NCI-H1694 (cell line): ENCODE measurements at places on chromosomes 11 and 22.

GRCh38 chr11:34707462-34707840 lies 86.6 kb downstream of the EHF start:
- no peak for DNase-seq

- DNase-seq: no peak
Observed at GRCh38 chr11:68714060-68714856, 29.9 kb downstream of the GAL start.

DNA sequence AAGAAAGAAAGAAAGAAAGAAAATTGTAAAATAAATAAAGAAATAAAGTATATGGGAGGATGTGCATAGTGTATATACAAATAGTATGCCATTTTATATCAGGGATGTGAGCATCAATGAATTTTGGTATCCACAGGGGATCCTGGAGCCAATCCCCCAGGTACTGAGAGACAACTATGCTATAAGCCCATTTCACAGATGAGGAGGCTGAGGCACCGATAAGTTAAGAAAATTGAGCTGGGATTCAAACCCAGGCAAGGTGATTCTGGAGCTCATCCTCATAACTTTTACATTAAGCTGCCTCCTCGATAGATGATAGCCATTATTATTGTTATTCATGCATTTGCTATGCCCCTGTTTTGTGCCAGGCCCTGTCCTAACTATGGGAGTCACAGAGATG lies 47.0 kb upstream of the ACCSL start:
- no peak for DNase-seq

DNA sequence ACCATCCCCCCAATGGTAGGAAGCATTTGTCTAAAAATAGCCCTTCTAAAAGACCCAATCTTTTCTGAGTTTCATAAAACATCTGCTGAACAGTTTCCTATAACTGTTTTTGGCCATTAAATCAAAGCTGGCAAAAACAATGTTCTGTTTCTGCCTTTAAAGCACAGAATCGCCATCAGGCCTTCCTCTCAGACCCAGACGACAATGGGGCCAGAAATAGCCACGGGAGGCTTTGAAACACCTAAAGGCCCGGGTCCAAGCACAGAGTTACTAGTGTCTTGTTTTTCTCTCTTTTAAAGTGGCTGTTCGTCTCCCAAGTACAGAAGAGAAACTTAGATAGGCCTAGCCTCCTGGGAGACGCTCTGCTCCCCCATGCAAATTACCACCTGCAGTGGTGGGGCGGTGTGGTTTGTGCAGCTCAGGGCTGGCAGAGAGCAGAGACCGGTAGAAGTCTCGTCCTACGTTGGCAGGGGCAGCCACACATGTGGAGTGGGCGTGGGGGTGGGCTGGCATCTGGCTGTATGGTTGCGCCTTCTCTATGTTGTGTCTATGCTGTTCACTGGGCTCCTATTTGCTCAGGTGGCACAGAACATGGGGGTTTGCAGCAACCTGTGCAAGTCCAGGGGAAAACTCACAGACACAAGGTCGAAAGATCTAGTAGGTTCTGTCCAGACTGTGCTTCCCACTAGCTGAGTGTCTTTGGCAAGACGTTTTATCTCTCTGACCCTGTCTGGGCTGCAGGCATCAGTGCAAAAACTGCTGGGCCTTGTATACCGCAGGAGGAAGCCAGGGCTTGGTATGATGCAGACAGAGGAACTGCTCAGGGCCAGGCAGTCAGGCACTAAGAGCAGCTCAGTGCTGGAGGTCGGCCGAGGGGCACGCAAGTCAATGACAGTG lies 23.6 kb upstream of the ETS1 start:
- DNase-seq: no peak

DNA sequence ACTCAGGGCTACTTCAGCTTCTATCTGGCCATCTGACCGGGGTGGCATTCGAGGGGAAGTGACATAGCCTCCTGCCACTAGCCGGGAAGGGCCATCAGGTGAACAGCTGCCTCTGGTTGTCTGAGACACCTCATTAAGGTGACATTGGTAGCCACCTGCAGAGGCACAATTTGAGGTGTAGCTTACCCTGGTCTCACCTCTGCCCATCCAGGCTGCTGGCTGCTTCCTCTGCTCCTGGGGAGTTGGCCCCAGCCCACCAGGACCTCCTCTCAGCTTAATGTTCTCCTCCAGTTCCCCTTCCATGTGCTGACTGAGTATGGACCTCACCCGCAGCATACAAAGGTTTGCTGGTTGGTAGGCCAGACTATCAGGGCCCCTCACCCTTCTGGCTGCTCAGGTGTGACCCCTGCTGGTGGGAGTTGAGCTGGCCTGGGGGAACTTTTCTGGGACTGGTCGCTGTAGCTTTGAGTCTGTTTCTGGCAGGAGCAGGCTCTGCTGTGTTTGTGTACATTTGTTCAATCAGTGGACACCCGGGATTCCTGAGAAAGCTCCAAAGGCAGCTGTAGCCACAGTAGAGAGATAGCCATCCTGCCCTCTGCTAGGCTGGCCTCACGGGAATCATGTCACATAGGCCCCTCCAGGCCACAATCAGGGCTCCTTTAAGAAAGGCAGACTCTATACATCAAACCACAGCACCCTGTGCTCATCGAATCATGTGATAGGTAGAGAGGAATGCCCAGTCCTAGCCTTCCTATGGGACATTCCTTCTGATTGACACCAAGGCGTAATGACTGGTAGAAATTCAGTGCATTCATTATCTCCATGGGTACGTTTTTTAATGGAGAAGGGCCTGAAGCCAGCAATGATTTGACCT lies 295.1 kb upstream of the PLET1 start:
- peak; percentile 14 for DNase-seq
